ENCODE measurements at places on chromosomes 2 and 18. TPM values are rescaled to one million over a fixed set of nuclear protein-coding genes. Genes with fewer than 3 reads are reported as not detected.

ERMN gene
- not detected for polyA plus RNA-seq

IL18R1 gene
- 5.9 TPM for polyA plus RNA-seq

DPP10 gene
- not detected for polyA plus RNA-seq

SP5 gene
- not detected for polyA plus RNA-seq

FLACC1 gene
- polyA plus RNA-seq = 0.67 TPM

ITPRIPL1 gene
- polyA plus RNA-seq = 2.1 TPM

DDX1 gene
- polyA plus RNA-seq = 70.2 TPM

RAX gene
- not detected for polyA plus RNA-seq

All from adipose tissue (tissue), 3 donors.